ENCODE measurements at places on chromosomes 4 and X.
A peak's percentile ranks its signal among the peaks of the same experiment; 100 is the strongest.

GRCh38 chr4:176443117-176443516 is 123.4 kb downstream of the SPCS3 start:
- no peak for DNase-seq

- DNase-seq, result no peak
Observed at GRCh38 chrX:104325213-104325585, 70.5 kb upstream of the ESX1 start.

GRCh38 chr4:22491939-22492338 is 23.9 kb downstream of the ADGRA3 start:
- no peak for DNase-seq

GRCh38 chr4:80694171-80694570 is 336.3 kb upstream of the BMP3 start:
- no peak for DNase-seq

DNA sequence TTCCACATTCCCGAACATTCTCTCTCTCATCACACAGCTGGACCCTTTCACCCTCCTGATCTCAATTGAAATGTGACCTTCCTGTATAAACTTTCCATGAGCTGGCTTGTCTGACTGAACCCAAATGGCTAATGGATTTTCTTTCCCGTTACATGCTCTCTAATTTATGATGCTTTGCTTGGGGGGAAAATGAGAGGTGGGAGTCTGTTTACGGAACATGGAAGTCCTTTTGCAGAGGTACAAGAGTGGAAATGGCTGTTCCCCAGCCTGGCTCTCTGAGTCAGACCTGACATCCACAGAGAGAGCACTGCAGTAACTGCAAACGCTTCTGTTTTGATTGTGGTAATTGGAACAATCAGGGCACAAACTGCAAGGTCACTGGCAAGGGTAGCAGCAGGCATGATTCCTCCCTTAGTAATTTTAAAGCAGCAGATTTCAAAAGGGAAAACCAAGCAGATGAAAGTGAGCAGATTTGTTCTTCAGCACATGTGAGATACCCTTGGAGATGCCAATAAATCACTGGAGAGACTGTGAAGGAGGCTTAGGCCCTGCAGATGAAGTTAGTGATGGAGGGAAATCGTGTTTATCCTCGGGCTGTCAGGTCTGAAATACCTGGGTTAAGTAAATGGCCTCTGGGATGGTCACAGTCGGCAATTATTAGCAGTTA is 83.9 kb downstream of the SNCA start:
- DNase-seq, result no peak

- no peak for DNase-seq
Observed at GRCh38 chr4:137823007-137823406, 290.7 kb upstream of the PCDH18 start.

DNA sequence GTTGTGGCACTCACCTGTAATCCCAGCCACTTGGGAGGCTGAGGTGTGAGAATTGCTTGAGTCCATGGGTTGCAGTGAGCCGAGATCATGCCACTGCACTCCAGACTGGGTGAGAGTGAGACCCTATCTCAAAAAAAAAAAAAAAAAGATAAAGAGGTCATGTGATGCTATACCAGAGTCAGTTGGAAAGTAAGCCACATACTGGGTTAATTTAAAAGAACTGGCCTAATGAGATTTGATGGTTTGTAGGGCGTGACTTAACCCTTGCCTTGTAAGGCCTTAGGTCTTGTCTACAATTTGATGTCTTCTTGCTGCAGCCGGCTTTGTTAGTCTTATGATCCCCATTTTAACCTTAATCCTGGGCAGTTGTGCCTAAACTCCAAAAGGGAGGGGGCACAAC is 5.2 kb downstream of the MGST2 start:
- no peak for DNase-seq

- DNase-seq, result peak; percentile 51
Observed at GRCh38 chr4:2931512-2932301, 31.5 kb downstream of the NOP14 start.

GRCh38 chrX:48834383-48834709 is 1.1 kb downstream of the PCSK1N start:
- DNase-seq, result no peak

GRCh38 chr4:52107745-52108144 is 56.6 kb downstream of the SPATA18 start:
- no peak for DNase-seq

DNA sequence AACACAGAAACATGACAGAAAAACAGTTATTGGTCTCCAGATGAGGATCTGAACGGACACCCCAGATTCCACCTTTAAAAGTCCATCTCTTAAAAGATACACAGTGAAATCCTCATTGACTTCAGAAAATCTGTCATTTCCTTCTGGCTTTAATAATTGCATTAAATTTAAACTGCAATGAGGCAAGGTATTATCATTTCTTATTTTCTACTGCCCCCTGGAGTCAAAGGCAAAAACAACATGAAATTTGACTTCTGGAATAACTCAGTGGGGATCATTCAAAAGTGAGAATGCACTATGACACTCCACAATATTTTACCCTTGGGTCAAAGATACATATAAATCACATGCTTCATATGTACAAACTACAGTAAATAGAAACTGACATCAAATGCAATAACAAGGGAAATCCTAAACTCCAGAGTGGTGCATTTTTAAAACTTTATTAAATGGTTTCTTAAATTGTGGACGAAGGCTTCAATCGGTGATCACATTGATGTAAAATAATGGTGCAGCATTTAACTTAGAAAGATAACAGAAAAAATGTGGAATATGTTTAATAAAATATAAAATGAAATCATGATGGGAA is 56.4 kb upstream of the SPANXN1 start:
- DNase-seq, result no peak

All from stimulated activated CD4-positive, alpha-beta T cell treated with anti-CD3 and anti-CD28 coated beads, Interleukin-2, amount 100 ng/mL, for 24 hours (primary cell).